ENCODE measurements at places on chromosomes 3 and 15.

GRCh38 chr15:37933666-37934065 lies 774 bp upstream of the TMCO5A start:
- DNase-seq: no peak

- DNase-seq: no peak
Measured at GRCh38 chr15:97686324-97686723, 274.2 kb upstream of the ARRDC4 start.

- no peak for DNase-seq
Measured at GRCh38 chr3:171225165-171225564, 198.6 kb upstream of the SLC2A2 start.

GRCh38 chr3:197454014-197454413 lies 101.8 kb downstream of the BDH1 start:
- DNase-seq: no peak

DNA sequence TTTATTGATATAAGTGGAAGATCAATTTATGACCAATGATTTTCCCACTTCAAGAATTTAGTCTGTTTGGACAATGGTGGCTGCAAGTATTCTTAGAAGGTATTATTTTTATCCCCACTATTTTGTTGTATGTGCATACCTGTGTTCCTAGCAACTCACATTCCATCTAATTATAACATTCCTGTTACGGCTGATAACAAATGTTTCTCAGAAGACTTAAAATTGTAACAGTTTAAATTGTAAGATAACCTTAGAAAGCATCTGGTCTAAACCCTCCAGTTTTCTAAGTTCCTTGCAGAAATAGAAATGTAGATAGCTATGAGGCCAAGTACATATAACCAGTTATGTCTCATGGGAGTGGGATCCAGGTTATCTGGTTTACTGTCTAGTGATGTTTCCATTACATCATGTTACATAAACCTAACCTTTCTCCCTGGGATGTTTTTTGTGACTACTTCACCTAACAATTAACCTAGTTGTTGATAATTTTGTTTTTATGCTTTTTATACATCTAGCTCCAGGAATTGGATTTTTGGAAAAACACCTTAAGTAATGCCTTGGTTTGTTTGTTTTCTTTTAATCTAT lies 11.1 kb upstream of the MFN1 start:
- no peak for DNase-seq

DNA sequence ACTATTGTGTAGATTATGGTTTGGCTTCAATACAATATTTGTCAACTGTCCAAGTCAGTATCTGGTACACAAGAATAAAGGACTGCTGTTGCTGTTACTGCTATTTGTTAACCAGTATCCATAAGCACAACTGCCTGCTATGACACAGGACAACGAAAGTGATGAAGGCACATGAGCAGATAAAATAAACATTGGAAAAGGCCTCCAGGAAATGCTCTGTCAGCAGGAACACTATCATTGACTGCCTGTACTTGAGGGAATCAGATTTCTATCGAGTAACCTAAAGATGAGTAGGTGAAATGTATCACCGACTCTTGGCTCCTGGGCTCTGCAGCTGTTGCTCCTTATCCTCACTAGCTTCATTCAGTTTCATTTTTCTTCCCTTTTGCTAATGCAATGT lies 56.5 kb downstream of the FMN1 start:
- peak; percentile 58 for DNase-seq

- DNase-seq: no peak
Measured at GRCh38 chr3:129663045-129663446, 56.6 kb upstream of the PLXND1 start.

GRCh38 chr3:185813691-185814215 lies 11.1 kb downstream of the IGF2BP2 start:
- DNase-seq: no peak

DNA sequence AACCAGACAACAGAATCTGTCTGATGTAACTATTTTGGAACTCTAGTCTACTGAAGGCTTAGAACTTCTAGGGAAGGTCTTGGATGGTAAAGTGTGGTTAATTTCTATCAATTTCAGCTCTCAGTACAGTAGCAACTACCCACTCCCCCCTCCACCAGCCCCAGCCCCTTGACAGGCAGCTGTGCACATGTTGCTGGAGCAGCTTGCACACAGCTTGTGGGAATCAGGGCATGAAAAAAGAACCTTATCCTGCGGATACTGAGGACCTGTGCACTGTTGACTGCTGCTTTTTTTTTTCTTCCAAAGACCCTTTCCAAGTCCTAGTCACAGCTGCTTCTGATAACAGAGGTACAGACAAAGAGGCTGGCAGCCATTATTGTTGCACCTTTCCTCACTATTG lies 81.5 kb upstream of the UBP1 start:
- DNase-seq: no peak

GRCh38 chr3:184361532-184361931 lies at the start of the genes CLCN2 and POLR2H:
Gene CLCN2, minus strand, starts transcription at chr3:184361605. Its CDS starts 126 bp downstream, at chr3:184361479.
Gene POLR2H, plus strand, starts transcription at chr3:184361710. Its CDS starts 1,783 bp downstream, at chr3:184363493.
- peak; percentile 74 for DNase-seq

DNA sequence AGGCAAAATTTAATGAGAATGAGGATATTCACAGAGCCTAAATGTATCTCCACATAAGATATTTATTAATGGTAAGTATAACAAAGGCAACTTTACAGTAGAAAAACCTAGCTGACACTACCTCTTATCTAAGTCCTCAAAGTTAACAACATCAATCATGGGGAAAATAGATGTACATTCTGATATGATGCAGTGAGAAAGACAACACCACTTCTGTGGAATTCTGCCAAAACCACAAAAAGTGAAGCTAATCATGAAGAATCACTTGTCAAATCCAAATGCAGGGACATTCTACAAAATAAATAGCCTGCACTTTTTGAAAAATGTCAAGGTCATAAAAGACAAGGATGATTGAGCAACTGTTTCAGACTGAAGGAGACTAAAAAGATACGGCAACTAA lies 27.5 kb upstream of the EOMES start:
- no peak for DNase-seq

GRCh38 chr3:30694668-30695067 lies 88.3 kb downstream of the TGFBR2 start:
- DNase-seq: no peak

- no peak for DNase-seq
Measured at GRCh38 chr15:40764629-40765103, 798 bp downstream of the GCHFR start.

- DNase-seq: peak; percentile 75
Measured at GRCh38 chr3:41369838-41370237, 170.5 kb downstream of the CTNNB1 start.

DNA sequence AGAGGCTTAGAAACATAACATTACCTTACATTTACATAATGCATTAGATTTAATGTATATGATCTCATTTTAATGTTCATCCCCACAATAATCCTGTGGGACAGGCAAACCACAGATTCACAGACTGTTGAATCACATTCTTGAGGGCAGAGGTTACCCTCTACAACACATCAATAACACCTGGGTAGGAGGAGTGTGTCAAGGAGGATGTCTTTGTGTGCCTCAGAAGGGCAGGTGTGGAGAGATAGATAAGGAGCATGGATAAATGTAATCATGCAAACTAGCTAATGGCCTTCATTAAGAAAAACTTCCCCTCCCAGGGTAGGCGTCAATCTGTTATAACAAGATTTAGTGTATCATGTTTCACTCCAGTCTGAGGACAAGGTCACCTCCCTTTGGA lies 12.9 kb upstream of the MB21D2 start:
- no peak for DNase-seq

- DNase-seq: no peak
Measured at GRCh38 chr3:50177346-50177745, 14.1 kb upstream of the GNAT1 start.

DNA sequence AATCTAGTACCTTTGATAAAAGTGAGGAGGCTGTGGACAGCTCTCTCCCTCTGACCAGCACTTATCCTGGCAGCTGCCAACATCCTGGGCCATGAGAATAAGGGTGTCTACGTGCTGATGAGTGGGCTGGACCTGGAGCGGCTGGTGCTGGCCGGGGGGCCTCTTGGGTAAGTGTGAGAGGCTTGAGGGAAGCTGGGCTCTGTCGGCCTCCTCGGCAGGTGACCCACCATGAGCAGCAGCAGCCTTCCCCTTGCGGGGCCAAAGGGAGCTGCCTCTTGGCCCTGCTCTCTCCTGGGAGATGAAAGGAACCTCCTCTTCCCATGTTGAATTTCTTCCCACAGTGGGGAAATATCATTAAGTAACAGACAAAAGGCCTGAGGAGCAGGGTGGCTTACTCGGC lies 9.2 kb downstream of the IVD start:
- DNase-seq: no peak

DNA sequence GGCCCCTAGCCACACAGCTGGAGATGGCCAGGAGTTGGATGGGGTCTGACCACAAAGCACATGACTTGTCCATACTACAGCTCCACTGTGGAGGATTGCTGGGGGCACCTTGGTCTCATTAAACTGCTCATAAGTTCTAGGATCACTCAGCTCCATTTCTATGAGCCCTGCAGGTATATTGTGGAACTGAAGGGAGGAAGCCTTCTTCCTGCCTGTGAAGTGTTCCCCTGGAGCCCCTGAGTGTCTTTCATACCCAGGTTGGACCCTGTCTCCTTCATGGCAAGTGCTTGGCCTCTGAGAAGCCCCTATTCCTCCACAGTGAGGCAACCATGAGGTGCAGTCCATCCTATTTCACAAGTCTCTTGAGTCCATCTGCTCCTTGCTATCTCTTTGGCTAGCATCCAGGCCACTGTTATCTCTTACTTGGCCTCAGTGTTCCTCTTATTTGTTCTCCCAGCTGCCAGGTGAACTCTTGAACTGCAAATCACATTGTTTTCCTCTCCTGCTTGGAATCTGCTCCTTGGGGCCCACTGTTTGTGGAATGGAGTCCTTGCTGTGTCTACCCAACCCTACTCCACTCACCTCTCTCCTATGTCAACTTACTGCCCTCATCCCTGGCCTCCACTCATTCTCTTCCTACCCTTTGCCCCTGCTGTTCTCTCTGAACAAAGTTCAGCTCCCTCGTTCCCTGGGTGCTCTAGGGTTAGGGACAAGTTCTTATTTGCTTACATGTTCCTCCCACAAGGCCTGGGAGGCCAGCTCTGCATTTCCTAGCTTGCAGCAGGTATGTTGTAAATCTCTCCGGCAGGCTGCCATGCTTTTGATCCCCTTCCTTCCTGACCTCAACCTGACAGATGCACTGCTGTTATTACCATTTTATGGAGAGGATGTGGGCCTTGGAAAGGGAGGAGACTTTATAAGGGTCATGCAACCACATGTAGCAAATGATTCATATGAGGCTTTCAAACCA lies 1.2 kb downstream of the ACOX2 start:
- DNase-seq: no peak

- DNase-seq: no peak
Measured at GRCh38 chr15:85458764-85459163, 78.4 kb downstream of the AKAP13 start.

GRCh38 chr15:90982135-90982534 lies 12.2 kb downstream of the PRC1 start:
- no peak for DNase-seq

DNA sequence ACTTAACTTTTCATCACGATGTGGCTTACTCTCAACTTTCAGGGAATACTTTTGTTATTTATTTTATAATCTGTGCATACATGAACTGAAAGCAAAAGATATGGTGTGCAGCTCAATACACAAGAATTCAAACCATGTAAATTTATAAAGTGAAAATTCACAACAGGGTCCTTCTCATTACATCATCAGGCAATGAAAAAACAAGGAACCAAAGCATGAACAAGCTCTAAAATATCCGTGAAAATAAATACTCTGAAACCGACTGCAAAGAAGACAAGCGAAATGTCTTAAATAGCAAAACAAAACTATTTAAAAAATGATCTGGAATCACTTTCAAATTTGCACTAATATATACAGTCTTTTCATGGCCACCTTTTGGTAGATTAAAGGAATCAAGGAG lies 28.9 kb downstream of the GNB5 start:
- DNase-seq: no peak

- DNase-seq: no peak
Measured at GRCh38 chr3:146380046-146380445, 89.3 kb downstream of the PLSCR2 start.

DNA sequence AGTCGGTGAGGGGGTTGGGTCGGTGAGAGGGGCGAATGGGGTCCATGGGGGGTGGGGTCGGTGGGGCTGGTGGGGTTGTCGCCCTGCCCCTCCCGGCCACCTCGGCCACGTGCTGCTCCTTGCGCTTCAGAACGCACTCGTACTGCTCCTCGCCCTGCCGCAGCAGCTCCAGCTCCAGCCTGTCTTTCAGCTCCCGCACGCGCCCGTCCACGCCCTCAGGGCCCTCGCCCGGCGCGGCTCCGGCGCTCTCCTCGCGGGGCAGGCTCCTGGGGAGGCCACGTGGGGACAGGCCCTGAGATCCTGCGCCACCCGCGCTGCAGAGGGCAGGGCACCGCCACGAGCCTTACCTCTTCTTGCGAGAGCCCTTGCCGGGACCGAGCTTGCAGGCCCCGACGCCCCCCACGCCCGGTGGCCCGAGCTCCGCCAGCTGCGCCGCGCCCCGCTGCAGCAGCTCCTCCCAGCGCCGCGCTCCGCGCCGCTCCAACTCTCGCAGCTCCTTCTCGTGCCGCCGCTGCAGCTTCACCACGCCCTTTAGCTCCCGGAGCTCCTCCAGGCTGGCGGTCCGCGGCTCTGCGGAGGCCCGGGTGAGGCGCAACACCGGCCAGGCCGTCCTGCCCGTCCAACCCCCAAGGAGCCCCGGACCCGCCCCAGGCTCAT lies 8.2 kb upstream of the ANKRD63 start:
- DNase-seq: peak; percentile 37
